DMS79 (cell line): ENCODE measurements at places on chromosomes 5 and 9.

DNA sequence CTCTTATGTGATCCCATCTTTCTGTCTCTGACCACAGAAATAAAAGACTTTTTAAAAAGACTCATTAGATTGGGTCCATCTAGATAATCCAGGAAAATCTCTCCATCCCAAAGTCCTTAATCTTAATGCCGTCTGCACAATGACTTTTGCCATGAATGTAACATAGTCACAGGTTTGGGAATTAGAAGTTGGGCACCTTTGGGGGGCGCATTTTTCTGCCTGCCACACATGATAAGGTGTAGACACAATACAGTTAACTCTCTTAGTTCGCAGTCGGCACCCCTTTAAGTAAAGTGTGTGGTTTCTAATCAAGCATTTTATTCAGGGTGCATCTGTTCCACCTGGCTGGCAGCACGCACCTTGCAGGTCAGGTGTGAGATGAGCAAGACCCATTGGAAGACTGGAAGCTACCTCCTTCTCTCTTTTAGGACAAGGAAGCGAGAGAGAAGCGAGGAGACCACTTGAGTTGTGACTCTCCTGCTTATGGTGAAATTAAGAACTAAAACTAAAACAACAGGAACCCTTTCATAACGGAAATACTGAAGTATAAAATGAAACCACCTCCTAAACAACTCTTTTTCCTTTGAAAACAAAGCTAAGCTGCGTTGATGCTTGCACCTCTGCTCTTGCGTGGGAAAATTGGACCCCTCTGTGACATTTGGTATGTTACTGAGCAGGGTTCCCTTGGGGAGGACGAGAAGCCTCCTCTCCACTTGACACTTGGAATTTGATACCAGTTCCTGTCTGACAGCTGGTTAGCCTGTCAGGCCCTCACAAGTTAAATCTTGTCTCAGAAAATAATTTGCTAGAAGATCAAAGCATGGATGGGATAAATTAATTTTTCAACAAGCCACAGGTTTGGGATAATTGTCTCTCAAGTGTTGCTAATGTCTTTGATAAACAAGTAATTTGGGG, 304.6 kb upstream of the DMRT1 start:
- DNase-seq = peak; percentile 36

GRCh38 chr9:83466351-83466750, 71.8 kb downstream of the FRMD3 start:
- DNase-seq = no peak

DNA sequence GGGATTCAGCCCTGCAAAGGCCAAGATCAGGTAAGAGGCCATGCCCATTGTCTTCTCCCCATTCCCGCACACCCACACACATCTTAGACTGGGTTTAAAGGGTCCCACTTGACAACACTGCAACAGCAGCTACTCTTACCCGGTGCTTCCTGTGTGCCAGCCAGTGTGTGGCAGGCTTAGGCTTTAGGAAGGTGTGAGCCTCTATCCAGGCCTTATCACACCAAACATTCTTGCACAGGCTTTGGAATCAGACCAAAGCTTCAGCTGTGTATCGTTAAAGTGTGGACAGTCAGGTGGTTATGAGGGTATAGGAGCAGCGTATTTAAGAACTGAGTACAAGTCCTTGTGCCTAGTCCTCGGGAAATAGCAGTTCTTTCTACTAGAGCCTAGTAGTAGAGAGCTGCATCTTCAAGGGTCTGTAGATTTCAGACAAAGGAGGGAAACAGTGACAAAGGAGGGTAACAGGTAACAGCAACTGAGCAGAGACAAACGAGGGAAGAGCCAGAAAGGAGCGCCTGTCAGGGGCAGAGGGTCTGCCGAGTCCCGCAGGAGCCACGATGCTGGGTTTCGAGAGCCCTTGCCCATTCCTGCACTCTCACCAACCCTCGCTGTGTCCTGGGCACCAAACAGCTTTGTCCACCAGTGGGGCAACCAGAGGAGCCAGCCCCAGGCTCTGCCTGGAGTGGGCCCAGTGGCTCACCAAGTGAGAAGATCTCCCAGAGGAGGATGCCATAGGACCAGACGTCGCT, 30.9 kb downstream of the CSF1R start:
- DNase-seq = no peak

GRCh38 chr5:142935014-142935413, 164.8 kb downstream of the ARHGAP26 start:
- no peak for DNase-seq

- no peak for DNase-seq
These were observed 33.0 kb downstream of the FAM240B start for GRCh38 chr9:38686933-38687332.

- no peak for DNase-seq
These were observed 406.9 kb upstream of the ACTBL2 start for GRCh38 chr5:57889558-57889957.

DNA sequence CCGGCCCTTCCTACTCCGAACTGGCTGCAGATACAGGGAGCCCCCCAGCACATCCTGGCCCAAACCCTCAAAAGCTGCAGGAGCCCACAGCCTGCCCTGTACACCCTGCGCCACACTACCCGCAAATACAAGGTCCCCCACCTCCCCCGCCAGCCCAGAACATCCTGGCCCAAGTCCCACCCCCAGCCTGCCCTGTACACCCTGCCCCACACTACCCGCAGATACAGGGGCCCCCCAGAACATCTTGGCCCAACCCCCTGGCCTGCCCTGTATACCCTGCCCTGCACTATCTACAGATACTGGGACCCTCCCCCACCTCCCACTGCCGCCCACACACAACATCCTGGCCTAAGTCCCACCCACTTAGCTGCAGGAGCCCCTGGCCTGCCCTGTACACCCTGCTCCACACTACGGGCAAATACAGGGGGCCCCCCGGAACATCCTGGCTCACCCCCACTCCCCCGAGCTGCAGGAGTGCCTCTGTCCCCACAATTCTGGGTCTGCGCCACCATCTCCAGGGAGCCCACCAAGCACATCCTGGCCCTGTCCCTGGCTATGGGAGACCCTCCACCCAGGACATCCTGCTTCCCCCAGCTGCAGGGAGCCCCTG, 8.3 kb downstream of the LPCAT1 start:
- DNase-seq = no peak

DNA sequence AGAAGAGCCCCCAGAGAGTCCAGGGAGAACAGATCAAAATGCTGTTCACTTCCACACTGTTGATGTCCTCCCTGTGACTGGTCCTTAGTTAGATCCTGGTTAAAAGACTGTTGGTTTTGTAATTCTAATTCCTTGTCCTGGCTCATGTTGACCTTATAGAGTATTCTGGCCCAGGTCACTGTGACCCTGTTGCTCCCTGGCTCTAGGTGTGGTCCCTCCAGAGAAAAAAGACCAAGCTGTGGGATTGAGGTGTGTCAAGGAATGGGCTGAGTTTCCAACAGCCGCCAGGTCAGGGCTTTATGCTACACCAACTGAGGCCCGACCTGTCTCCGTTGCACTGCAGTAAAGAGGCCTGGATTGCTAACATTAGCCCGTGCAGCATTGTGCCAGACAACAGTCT, 241.0 kb upstream of the MSX2 start:
- no peak for DNase-seq

DNA sequence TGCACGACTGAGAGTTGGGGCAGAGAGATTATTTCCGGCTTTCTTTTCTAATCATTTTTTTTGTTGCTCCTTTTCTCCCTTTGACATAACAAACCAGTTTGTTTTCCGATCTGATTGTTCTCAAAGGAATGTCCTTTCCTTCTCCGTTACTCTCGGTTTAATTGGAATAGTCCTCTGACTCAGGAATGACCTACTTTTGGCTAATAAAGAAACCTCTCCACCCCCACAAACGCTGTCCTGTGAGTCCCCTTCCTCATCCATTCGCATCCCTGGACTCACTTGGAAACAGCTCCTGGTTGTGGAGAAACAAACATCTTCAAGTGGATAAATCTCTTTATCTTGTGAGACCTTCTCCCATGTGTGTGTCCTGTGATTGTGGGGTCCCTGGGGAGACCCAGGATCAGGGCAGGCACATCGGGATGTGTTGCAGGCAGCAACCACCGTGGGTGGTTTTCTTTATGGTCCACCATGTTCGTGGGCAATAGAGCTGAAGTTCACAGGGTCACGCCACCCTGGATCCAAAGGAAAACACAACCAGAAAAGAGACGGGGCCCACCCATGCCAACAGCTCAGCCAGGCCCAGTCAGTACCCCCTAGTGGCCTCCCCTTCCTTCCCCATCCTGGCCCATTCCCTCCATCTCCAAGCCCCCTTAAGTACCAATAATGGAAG, 45.2 kb upstream of the NEK6 start:
- no peak for DNase-seq

GRCh38 chr5:22549876-22550671, 303.1 kb downstream of the CDH12 start:
- no peak for DNase-seq

DNA sequence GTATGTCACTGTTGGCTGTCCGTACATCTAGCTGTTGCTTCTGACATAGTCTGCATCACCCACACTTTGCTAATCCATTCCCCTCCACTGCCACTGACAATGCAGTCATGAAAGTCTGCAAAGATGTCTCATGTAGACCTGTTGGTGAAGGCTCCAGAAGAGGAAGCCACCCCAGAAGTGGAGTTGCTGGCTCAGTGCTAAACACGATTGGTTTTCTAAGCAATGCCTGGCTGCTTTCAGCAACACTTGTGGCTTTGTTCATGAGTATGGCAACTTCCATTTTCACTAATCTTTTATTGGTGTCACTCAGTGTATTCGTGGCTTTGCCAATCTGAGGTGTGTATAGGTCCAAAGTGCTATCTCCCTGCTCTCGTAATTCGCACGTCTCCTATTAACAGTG, 288.1 kb downstream of the GADD45G start:
- DNase-seq = no peak

- no peak for DNase-seq
These were observed 143.5 kb downstream of the NFIB start for GRCh38 chr9:14170392-14170931.

DNA sequence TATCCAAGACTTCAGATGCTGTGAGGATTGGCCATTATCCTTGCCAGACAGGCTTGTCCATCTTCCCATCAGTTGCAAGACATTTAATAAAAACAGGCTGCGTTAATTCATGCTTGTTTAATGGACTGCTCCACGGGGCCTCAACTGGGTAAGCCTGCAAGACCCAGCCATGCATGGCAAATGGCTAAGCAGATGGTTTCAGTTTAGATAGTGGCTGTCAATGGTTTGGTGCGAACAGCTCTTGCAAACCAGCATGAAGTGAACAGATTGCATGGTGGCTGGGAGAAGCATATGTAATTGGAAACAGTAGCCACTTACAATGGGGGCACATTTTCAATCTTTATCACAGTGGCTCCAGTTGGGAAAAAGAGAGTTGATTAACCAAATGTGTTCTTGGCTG, 628.2 kb upstream of the KLF4 start:
- no peak for DNase-seq

DNA sequence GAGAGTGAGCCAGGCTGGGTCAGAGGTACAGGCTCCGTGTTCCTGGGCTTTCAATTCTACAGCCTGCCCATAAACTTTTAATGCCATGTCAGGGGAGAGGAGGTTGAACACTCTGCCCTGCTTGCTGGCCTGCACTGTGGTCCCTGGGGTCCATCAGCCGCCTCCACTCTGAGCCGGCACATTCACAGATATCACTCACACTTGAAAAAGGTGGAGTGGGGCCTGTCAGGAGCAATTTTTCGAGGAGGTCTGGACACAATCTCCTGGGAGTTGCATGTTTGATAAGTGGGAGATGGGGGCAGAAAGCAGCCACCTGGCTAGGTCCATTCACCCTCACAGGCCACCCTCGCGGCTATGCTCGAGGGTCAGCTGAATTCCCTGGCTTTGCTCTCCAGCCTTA, 22.9 kb downstream of the S1PR3 start:
- DNase-seq = no peak
